Activated T-cell treated with anti-CD3 and anti-CD28 coated beads, Interleukin-2, amount 50 U/mL, for 4 hours (primary cell): ENCODE measurements at places on chromosomes 3 and 15. TPM values are rescaled to one million over a fixed set of nuclear protein-coding genes. Genes with fewer than 3 reads are reported as not detected.

DNA sequence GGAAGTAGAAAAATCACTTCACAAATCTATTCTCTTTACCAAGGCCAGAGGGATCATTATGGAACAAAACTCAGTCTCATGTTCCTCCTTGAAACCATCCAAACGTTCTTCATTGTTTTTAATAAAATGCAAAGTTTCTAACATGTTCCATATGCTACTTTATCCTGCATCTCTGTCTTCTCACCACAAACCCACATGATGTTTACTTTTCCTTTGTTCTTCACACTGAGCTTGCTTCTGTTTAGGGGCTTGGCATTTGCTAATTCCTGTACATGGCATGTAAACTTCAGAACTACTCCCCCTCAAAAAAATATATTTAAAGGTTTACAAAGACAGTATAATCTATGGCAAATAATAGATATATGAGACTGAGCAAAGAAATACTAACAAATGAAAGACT, 651.4 kb downstream of the OTOL1 start:
- no peak for DNase-seq

DNA sequence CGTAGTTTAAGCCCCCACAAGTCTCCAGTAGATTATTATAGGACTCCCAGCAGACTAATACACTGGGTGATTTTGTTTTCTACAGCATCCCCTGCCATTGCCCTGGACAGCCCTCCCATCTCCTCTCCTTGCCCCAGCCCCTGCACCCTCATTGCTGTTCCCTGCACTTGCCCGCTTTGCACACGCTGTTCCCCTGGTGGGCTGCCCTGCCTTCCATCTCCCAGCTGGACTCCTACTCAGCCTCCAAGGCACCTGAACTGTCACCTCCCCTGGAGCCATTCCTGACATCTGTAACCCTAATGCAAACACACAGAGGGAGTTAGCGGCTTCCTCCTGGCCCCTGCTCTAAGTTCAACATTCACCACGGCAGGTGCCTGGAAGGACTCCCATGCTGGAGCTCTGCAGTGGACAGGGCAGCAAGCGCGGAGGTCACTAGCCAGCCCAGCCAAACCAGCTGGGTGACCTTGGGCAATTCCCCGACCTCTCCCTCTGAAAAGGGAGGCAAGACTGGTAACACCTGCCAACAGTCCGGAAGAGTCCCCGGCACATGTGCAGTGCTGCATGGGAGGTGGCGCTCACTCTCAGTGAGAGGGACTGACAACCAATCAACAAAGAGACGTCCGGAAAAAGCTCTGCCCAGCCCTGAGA, 38.8 kb upstream of the IQSEC1 start:
- no peak for DNase-seq

DNA sequence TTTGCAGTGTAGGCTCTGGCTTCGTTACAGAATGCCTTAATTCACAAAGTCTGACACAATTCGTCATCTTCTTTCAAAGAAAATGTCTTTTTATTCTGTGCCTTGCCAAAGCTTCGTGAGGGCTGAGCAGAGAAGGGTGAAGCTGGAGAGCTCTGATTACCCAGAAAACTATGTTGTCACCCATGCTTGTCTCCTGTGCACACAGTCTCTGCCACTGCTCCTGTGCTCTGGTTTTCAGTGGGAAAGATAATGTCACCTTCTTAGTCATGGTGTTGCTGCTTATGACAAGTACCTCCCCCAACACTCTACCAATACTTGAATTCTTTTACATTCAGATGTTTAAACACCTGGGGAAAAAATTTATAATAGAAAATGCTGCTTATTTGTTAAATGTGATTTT, 509.2 kb upstream of the GRM7 start:
- DNase-seq: no peak

DNA sequence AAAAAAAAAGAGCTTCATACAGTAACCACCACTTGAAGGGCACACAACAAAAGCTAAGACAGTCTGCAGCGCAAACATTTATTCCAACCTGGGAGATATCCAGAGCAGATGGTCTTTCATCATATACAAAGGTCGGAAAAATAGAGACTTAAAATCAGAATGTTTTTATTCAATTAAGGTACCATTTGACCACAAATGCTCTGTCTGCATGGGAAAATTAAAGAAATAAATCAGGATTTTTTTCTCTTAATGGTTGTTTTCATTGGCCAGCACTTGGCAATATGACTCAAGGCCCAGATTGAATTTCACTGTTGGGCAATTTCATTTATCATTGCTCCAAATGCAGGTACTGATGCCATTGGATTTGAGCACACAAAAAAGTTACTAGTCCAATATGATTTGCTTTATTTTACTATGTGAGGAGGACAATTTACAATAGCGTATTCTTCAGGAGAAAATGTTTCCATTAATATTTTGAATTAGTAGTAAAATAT, 145.9 kb upstream of the AGTR1 start:
- DNase-seq: no peak

GRCh38 chr3:12440927-12441714, 43.2 kb upstream of the TSEN2 start:
- DNase-seq: no peak

DNA sequence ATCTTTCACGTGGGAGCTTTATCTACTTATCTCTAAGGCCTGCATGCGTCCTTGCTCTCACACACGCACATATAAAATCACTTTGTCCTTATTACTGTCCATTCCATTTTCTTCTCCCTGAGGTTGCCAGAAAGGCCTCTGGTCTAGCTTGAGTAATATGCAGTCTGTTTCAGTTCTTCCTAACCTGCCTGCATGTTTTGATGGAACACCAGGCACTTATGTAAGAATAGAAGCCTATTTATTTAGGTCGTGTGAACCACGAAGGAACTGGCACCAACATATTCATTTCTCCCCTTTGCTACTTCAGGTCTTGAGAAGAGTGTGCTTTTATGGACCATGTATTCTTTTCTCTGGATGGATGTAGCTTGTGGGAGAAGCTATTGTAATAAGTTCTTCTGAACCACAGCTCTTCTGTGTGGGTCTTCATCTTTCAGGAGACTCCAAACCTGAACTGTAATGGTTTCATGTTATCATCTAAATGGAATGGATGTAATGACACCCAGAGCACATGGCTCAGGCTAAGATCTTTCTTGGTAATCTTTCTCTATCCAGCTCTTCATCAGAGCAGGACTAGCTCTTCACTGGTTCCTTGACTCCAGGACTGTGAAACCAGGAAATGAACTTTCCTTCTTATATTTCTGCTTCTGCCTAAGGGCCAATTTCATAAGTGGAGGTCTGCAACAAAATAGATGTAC, 53.8 kb downstream of the UBE2E2 start:
- DNase-seq: no peak

DNA sequence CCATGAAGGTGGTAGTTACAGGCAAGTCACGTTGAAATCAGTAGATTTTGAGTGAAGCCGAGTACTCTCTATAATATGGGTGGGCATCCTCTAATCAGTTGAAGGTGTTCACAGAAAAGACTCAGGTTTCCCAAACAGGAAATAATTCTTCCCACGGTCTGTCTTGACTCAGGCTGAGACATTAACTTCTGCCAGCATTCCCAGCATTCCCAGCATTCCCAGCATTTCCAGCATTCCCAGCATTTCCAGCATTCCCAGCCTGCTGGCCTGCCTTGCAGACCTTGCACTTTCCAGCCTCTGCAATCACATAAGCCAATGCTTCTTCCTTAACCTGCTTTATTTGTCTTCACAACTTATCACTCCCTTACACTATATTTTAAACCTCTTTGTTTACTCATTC, 542.3 kb upstream of the ROBO2 start:
- DNase-seq: no peak

- DNase-seq: no peak
Measured at GRCh38 chr3:26091626-26092025, 301.7 kb downstream of the OXSM start.

GRCh38 chr3:52786330-52787215, 8.0 kb upstream of the ITIH3 start:
- DNase-seq: no peak

GRCh38 chr3:56389183-56389830, 79.0 kb downstream of the ERC2 start:
- DNase-seq: no peak

DNA sequence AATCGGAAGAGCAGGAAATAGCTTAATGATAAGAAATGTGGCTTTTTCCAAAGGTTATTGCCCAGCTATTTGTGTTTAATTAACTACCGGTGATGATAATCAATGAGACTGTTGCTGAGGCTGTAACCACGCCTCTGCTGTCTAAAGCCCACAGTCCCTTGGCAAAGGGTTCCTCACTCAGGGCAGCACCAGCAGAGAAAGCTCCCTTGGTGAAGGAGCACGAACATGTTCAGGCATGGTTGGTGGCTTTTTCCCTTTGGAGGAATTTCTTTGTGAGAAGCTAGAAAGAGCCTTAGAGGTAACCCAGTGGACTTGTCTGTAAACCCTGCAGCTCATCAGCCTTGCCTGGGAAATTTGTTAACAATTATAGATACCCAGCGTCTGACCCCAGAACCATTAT, 7.5 kb upstream of the ST6GAL1 start:
- no peak for DNase-seq

DNA sequence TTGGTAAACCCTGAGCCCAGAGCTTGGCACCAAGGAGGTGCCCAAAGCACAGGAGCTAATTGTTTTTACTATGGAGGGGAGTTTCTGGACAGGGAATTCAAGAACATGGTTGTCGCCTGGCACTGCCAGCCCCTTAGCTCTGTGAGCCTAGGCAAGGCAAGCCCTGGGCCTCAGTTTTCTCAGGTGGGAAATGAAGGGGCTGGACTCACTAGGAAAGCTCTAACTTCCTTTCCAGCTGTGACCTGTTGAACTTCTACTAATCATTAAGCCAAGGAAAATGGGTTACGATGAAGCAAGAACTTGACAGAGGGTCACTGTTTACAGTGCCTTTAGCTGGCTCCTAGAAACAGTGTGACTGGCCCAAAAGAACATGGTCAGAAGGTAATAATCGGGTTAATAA, 277.2 kb downstream of the SHQ1 start:
- no peak for DNase-seq

DNA sequence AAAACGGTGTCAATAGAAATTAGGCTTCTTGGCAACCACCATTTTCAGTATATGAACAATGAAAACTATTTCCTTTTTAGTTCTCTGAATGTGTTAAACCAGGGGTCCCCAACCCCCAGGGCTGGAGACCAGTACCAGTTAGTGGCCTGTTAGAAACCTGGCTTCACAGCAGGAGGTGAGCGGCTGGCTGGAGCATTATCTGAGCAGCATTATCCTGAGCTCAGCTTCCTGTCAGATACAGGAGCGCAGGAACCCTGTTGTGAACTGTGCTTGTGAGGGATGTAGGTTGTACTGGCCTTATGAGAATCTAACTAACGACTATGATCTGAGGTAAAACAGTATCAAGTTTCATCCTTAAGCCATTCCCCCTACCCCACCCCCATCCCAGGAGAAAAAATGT, 328.7 kb downstream of the ZBBX start:
- DNase-seq: no peak

GRCh38 chr3:48863122-48863521, 15.4 kb upstream of the PRKAR2A start:
- no peak for DNase-seq

GRCh38 chr3:9935966-9936510, 2.4 kb downstream of the CRELD1 start:
- no peak for DNase-seq

DNA sequence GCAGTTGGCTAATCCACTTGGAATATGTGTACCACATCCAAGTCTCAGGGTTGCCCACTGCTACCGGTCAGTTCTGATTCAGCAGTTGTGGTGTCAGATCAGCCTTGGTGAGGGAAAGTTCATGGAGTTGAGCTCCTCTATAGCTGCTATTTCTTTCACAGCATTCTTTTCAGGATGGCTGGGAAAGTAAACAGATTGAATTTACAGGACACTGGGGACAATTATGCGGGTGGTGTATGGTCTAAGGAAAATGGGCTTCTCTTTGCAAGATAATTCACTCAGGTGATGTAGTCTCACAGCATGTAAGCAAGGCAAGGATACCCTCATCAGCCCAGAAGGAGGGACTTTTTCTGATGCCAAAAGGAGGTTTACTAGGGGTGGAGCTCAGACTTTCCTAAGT, 249.9 kb downstream of the DOCK3 start:
- DNase-seq: no peak

GRCh38 chr3:40255532-40255931, 54.0 kb upstream of the EIF1B start:
- DNase-seq: no peak

- no peak for DNase-seq
Measured at GRCh38 chr3:121165397-121165837, 257.4 kb downstream of the STXBP5L start.

DNA sequence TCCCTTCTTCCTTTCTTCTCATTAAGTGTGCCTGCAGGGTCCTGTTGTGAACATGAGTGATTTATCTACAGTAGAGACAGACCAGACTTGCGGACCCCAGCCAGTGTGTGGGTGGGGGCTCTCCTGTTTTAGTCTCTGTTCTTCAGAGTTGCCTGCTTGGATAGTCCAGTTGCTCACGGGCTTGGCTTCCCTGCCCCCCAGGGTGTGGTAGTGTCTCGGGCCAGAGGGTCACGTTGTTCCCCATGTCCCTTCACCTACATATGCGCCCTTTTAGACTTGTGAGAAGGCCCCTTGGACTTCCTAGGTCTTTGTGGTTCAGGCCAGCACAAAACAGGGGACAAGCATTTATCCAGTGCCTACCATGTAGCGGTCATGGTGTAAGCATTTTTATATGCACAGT, 85.8 kb downstream of the AAGAB start:
- no peak for DNase-seq

- DNase-seq: no peak
Measured at GRCh38 chr3:123449102-123449996, 459 bp upstream of the ADCY5 start.

DNA sequence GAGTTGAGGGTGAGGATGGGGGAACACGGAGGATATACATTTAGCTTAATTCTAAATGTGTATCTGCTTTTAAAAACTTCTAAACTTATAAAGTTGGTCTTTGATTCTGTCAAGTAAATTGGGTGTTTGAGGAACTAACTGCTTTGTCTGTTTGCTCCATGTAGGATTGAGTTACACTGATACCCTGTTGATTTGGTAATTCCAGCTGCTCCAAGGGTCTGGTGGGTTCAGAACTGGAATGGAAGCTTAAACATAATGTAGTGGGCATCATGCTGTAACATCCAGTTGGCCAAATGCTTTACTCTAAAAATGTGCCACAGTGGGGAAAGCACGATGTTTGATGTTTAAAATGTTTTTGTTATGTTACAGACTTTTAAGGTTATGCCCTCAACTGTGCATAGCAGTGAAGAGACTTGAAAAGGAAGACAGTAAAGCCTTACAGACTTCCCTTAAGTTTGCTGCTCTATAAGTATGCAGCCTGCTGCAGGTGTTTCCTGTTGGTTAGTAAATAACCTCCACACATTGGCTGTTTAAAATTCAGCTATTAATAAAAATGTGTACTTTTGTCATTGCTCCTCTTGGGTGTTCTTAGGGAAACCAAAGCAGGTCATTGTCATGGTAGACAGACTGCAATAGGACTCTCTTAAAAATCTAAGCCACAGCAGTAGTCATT, 5.9 kb upstream of the EDEM1 start:
- no peak for DNase-seq

PPP1R14D gene
- total RNA-seq: not detected

TRIM42 gene
- total RNA-seq: not detected

CSPG5 gene
- total RNA-seq: 1.3 TPM

SLC15A2 gene
- total RNA-seq: 0.66 TPM

FAN1 gene
- 15.6 TPM for total RNA-seq

LINGO1 gene
- total RNA-seq: not detected

TMCO5A gene
- not detected for total RNA-seq

SERINC4 gene
- 0.08 TPM for total RNA-seq

VILL gene
- 16.6 TPM for total RNA-seq
